ENCODE measurements at places on chromosomes 1 and 21.

DNA sequence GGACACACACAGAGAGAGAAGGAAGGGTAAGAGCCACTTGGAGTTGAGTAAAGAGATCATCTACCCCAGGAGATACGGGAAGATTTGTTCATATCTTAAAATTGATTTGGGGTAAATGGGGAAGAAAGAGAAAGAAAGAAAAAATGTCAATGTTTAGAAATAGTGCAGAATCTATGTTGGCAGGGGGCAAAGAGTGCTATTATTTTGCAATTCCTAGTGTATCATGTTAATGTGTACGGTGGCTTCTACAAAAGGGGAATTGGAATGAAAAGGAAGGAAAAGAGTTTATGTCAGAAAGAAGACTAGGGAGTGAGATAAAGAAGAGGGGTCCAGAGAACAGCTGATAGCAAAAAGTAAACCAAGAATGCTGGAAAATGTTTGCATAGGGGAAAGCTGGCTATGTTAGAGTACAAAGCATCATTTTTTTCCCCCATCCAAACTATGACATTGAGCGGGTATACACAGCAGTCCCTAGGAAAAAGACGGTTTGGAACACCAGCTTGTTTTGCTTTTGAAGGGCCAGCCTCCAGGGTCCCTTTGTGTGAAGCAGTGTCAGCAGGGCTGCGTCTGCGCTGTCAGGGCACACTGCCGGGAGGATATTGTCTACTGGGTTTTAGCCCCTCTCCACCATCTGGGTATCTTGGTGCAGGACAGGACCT, 10.8 kb downstream of the LRRC8D start:
- DNase-seq = no peak

DNA sequence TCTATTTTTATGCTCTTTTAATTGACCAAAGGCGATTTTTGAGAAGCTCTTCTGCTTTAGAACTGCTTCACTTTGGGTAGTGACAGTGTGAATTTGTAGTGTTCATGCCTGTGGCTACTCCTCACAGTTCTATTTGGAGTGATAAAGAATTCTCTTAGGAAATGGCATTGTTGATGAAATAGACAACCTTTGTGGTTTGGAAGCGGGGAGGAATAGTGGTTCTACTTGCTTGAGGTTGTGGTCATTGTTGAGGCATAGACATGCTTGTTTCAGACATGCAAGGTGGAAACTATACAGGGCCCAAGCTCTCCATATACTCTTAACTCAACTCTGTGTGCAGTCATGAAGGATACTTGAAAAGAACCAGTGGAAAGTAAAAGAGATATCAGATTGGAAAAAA, 481.1 kb upstream of the NEGR1 start:
- no peak for DNase-seq

- no peak for DNase-seq
Observed at GRCh38 chr1:59698386-59698785, 116.4 kb upstream of the HOOK1 start.

GRCh38 chr21:40011371-40011770, 144.1 kb downstream of the PCP4 start:
- no peak for DNase-seq

DNA sequence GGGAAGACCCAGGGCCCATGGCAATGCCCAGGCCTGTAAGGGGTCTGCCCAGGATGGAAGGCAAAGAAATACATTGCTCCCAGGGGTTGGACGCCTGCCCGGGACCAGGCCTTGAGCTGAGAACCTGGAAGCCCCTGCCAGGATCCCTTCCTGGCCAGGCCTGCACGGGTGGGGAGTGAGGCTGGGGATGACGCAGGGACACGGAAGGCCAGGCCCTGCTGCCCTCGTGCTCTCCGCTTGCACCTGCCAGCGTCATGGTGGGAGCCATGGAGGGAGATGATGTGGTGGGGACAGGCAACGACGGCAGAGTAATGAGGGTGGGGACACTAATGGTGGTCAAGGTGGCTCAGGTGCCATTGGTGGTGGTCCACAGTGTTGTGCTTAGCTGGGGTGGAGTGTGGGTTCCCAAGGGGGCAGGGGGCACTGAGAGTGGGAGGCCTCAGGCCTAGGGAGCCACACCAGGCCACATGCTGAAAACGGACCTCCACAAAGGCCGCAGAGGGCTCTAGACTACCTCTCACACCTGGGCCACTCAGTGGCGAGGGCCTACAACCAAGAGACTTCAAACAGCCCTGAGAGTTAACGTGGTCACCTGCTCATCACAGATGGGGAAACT, 4.3 kb downstream of the HES3 start:
- no peak for DNase-seq

GRCh38 chr1:91537281-91537986, 36.8 kb downstream of the CDC7 start:
- no peak for DNase-seq

GRCh38 chr1:203915811-203916210, 54.4 kb downstream of the SNRPE start:
- no peak for DNase-seq

DNA sequence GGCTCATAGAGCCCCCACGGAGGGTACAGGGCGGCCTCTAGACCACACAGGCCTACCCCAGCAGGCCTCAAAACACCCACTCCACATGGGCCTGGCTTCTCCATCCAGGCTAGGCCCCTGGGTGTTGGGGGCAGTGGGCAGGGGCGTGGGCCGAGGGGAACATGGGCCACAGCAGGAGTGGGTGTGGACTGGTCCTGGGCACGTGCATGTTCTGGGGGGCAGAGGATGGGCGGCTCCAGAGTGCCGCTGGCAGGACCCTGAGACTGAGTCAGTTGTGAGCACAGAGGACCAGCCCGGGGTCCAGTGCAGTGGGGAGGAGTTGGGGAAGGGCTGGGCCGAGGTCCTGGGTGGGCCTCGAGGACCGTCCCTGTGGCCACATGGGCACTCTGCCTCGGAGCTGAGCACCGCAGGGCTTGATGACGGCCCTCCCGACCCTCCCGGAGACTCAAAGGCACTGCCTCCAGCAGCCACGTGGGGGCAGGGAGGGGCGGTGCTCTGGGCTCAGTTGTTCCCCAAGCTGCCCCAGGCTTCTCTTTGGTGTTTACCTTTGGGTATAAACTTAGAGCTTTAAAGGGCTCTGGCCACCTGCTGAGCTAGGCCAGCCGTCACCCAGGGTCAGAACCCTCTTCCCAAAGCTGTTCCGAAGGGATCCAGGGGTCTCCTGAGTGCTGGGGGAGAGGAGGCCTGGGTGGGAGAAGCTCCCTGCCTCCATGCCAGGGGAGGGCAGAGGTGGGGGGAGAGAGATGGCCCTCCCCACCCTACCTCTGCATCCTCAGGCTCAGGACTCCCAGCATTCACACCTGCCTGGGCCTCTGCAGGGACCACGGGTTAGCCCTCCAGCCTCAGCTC, 79.9 kb downstream of the MORN1 start:
- DNase-seq = no peak

GRCh38 chr1:82978461-82979324, 1020.2 kb downstream of the TTLL7 start:
- no peak for DNase-seq

DNA sequence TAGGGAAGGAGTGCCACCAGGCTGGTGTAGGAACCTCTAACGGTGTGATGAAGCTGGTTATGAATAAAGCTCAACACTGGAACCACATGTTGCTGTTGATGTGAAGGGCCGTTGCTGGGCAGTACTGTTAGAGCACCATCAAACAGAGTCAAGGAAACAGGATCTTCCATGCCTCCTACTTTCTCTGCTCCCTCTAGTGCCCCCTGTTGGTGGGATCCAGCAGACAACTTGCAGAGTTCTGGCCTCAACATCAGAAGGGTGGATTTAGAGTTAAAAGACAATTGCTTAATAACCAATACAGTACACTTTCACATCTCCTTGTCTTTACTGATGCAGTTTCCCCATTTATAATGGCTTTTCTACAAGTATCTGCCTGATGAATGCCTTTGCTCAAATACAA, 336.4 kb downstream of the NTNG1 start:
- no peak for DNase-seq

DNA sequence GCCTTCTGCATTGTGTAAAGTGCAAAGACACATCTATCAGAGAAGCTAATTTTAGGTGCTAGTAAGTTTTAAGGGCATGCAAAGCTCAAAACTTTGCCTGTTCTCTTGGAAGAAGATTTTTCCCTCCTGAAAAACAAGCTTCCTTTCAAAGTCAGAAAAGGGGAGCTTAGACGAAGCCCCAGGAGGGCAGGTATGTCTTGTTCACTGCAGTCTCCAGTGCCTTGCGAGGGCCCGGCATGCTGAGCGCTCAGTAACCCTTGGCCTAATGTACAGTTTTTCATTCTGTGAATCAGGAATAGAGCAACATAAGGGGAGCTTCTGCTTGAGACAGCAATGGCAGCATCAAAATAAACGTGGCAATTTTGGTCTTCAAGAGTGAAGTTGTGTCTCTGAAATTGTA, 35.0 kb downstream of the GALNT2 start:
- DNase-seq = no peak

GRCh38 chr1:192771341-192771740, 37.5 kb upstream of the RGS2 start:
- no peak for DNase-seq

GRCh38 chr1:6424619-6425593, at the start of gene ESPN:
Gene ESPN, plus strand, starts transcription at chr1:6424776. Its CDS starts 180 bp downstream, at chr1:6424956.
- DNase-seq = no peak

DNA sequence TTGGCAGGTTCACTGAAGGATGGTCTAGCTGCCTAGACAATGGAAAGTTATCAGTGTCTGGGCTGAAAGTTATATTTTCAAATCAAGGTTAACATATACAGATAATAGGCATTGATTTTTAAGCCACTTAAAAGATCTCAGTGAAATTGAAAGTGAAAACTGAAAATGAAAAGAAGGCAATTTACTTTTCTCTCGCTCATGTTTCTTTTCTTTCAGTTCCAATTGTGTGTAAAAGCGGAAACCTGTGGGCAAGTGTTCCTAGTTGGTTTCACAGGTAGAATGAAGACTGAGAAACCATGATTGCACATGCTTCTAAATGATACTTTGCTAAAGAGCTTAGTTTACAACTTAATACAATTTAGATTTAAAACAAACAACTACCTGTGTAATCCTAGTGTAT, 383.7 kb downstream of the ZP4 start:
- DNase-seq = no peak

DNA sequence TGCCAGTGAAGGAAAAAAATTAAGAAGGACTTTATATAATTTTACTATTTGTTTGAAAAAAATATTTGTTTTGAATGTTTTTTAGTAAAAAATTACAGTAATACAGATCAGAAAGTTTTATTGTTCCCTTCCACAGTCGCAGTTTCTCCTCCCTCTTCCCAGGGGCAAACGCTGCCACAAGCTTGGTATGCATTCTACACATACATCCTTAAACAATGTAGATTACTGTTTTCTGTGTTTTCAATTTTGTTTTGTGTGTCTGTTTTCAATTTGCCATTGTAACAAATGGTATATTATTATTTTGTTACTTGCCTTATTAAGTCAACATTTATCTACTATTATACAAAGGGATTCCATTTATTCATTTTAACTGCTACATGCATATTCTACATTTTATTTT, 257.1 kb downstream of the HMCN1 start:
- DNase-seq = no peak

GRCh38 chr1:11132563-11133293, 33.1 kb upstream of the EXOSC10 start:
- DNase-seq = no peak

DNA sequence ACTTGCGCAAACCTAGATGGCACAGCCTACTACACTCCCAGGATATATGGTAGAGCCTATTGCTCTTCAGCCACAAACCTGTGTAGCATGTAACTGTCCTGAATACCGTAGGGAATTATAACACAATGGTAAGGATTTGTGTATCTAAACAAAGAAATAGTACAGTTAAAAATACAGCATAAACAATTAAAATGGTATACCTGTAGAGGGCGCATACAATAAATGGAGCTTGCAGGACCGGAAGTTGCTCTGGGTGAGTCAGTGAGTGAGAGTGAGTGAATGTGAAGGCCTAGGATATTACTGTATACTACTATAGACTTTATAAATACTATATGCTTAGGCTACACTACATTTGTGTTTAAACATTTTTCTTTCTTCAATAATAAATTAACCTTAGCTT, 99.3 kb downstream of the PLD5 start:
- no peak for DNase-seq

DNA sequence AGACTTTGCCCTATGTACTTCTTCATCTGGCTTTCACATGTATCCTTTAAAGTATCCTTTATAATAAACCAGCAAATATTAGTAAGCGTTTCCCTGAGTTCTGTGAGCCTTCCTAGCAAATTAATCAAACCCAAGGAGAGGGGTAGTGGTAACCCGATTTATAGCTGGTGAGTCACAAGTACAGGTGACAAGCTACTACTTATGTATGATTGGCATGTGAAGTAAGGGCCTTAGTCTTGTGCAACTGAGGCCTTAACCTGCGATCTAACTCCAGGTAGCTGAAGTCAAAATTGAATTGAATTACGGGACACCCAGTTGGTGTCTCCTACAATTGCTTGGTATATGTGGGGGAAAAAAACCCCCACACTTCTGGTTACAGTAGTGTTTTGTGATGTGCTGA, 26.0 kb downstream of the SLC16A1 start:
- no peak for DNase-seq

DNA sequence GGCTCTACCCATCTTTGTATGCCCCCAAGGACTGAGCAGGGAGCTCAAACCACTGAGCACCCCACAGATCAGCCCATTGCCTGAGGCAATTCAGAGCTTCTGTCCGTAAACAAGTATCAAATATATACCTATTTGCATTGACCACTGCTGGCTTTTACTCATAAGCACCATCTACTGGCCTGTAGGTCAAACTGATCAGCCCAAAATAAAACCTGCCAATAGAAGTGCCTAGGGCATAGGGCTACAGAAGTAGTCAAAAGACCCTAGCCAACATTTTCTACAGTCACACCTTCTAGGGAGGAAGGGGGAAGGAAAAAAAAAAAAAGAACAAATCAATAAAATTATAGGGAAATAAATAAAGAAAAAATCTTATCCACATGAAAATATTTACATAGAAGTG, 5.3 kb upstream of the LCE3D start:
- DNase-seq = no peak

DNA sequence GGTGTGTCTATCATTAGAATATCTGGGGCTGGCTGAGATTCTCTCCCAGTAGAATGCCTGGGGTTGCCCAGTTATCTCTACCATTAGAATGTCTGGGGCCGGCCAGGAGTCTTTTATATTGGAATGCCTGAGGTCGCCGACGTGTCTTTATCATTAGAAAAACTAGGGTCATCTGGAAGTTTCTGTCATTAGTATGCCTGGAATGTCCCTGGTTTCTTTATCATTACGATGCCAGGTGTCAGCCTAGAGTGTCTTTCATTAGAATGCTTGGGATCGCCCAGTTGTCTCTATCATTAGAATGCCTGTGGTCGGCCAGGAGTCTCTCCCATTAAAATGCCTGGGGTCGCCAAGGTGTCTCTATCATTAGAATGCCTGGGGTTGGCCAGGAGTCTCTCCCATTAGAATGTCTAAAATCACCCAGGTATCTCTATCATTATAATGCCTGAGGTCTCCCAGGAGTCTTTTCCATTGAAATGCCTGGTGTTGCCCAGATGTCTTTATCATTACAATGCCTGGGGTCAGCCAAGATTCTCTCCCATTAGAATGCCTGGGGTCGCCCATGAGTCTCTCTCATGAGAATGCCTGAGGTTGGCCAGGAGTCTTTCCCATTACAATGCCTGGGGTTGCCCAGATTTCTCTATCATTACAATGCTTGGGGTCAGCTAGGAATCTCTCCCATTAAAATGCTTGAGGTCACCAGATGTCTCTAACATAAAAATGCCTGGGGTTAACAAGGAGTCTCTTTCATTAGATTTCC, 53.2 kb downstream of the RNF187 start:
- DNase-seq = no peak
